Tibial nerve (tissue), 4 donors: ENCODE measurements at places on chromosomes 5 and 9. TPM values are rescaled to one million over a fixed set of nuclear protein-coding genes. Genes with fewer than 3 reads are reported as not detected.

The DMRT2 gene
- total RNA-seq: 11.7 TPM

The PROB1 gene
- total RNA-seq: 1.4 TPM

The FAM78A gene
- total RNA-seq: 4.8 TPM

The ANKRD31 gene
- 1.5 TPM for total RNA-seq

The NUTM2G gene
- not detected for total RNA-seq

The PCDHA5 gene
- 0.66 TPM for total RNA-seq

The TMOD1 gene
- total RNA-seq: 47.0 TPM

The FBP1 gene
- total RNA-seq: 6.9 TPM

The NEUROG1 gene
- not detected for total RNA-seq

The STPG3 gene
- total RNA-seq: not detected

The FAM200C gene
- total RNA-seq: 8.0 TPM

The PCDHA9 gene
- 1.8 TPM for total RNA-seq

The PTCH1 gene
- 39.0 TPM for total RNA-seq

The SGCD gene
- 17.8 TPM for total RNA-seq

The EPB41L4A gene
- 10.6 TPM for total RNA-seq

The LMX1B gene
- total RNA-seq: 1.5 TPM

The STC2 gene
- 1.0 TPM for total RNA-seq

The CHMP5 gene
- total RNA-seq: 62.1 TPM

The BTNL8 gene
- not detected for total RNA-seq

The LCN15 gene
- total RNA-seq: not detected

The HK3 gene
- total RNA-seq: 6.7 TPM

The RNF183 gene
- total RNA-seq: not detected

The SWI5 gene
- 28.3 TPM for total RNA-seq

The TEX48 gene
- not detected for total RNA-seq

The WASHC1 gene
- total RNA-seq: 5.1 TPM

The POU5F2 gene
- total RNA-seq: 3.9 TPM

The RGS7BP gene
- total RNA-seq: 1.3 TPM

The C5orf52 gene
- total RNA-seq: not detected

The C9orf153 gene
- 0.66 TPM for total RNA-seq

The MED10 gene
- 29.7 TPM for total RNA-seq

The IGIP gene
- total RNA-seq: 16.5 TPM

The CDH9 gene
- total RNA-seq: not detected

The GLIPR2 gene
- total RNA-seq: 26.4 TPM

The MLANA gene
- total RNA-seq: not detected

The FOXD4L3 gene
- not detected for total RNA-seq

The ENG gene
- 99.8 TPM for total RNA-seq

The FBXO10 gene
- total RNA-seq: 11.4 TPM

The DMRTA1 gene
- total RNA-seq: 1.3 TPM

The BASP1 gene
- total RNA-seq: 54.6 TPM

The DRD1 gene
- total RNA-seq: not detected

The LAMC3 gene
- total RNA-seq: 0.21 TPM

The IFNA21 gene
- total RNA-seq: not detected

The DMRT3 gene
- total RNA-seq: 0.22 TPM

The TPPP gene
- total RNA-seq: 5.1 TPM

The PCDHGA3 gene
- 10.5 TPM for total RNA-seq

The WWC1 gene
- total RNA-seq: 1.1 TPM

The TMC1 gene
- total RNA-seq: not detected

The INSL4 gene
- not detected for total RNA-seq

The NTNG2 gene
- total RNA-seq: 1.2 TPM

The CORO2A gene
- 3.1 TPM for total RNA-seq
